Left cardiac atrium (tissue), 4 donors: ENCODE measurements at places on chromosomes 5 and 9. TPM values are rescaled to one million over a fixed set of nuclear protein-coding genes. Genes with fewer than 3 reads are reported as not detected.
A peak's percentile ranks its signal among the peaks of the same experiment; 100 is the strongest.

- DNase-seq: peak; percentile 55
Measured at GRCh38 chr5:142783601-142784341, 13.6 kb downstream of the ARHGAP26 start.

DNA sequence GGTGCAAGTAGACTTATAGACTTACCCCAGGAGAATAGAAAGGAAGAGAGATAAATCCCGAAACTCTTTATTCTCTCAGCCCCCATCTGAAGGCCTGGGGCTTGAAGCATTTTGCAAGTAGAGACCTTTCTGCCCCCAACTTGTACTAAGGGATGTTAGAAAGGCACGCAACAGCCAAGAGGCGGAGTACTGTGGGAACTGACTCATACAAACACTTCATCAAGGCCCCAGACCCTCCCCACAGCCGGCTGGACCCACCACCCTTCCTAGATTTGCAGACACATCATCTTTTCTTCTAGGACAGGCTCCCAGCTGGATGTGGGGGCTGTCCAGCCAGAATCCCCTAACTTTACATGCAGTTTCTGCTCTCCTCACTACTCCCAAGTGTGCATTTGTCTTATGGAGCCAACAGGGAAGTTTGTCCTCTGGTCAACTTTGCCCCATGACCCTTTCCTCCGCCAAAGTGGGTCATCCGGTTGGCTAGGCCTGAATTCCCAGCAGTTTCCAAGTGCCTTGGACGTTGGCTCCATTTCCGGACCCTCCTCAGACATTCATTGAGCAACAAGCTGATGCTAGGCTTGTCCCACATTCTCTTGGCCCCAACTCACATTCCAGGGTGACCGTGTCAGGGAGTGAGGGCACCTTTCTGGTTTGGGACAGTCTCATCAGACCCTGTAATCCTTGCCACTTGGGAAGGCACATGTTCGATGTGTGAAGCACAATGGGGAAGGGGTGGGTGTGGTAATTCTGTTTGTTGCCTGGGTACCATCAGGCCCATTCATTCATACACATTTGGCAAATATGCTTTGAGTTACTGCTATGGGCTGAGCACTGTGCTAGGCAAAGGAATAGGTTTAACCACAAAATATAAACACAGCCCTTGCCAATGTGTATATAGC, 64.6 kb downstream of the ABLIM3 start:
- DNase-seq: peak; percentile 77

- DNase-seq: peak; percentile 79
Measured at GRCh38 chr9:91159664-91160121, 202.0 kb downstream of the AUH start.

DNA sequence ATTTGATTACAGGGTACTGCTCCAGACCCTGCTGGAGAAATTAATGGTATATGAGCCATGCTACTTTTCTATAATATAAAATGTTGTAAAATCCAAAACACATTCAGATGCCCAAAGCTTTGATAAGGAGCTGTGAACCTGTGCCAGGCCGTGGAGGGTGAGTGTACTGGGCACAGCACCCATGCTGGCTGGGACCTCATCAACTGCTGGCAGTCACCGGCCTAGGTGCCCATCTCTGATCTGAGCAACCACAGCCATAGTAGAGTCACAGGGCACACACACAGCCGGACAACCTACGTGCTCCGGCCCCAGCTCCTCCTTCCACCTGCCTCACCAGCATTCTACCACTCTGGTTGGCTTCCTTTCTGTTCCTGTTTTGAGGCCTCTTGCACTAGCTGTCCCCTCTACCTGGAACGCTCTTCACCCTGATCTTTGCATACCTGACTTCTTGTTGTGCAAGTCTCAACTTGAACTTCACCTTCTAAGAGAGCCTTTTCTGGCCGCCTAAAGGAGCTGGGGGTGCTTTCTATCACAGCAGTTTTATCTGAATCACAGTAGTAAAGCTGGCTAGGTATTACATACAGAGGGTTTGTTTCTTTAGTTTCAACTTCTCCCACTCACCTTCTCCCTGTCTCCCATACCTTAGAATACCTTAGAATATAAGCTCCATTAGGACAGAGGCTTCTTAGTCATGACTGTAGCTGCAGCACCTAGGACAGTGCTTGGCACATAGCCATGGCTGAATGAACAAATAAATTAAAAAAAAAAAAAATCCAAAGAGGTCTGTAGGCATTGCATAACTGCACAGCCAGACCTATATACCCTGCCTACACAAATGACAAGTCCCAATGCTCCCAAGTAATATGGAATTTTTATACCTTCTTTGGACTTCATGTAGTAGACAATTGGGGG, 51.7 kb downstream of the MED27 start:
- DNase-seq: no peak

- no peak for DNase-seq
Measured at GRCh38 chr5:147835386-147835798, 3.9 kb upstream of the SPINK1 start.

RMI1 gene
- total RNA-seq: 3.8 TPM

TICAM2 gene
- total RNA-seq: 3.5 TPM
